Activated T-cell treated with anti-CD3 and anti-CD28 coated beads, Interleukin-2, amount 50 U/mL, for 24 hours (primary cell): ENCODE measurements at places on chromosomes 6 and 20.

- no peak for DNase-seq
Measured at GRCh38 chr20:57837208-57838035, 127.6 kb upstream of the PMEPA1 start.

- DNase-seq = no peak
Measured at GRCh38 chr20:16428112-16428511, 145.1 kb downstream of the KIF16B start.

DNA sequence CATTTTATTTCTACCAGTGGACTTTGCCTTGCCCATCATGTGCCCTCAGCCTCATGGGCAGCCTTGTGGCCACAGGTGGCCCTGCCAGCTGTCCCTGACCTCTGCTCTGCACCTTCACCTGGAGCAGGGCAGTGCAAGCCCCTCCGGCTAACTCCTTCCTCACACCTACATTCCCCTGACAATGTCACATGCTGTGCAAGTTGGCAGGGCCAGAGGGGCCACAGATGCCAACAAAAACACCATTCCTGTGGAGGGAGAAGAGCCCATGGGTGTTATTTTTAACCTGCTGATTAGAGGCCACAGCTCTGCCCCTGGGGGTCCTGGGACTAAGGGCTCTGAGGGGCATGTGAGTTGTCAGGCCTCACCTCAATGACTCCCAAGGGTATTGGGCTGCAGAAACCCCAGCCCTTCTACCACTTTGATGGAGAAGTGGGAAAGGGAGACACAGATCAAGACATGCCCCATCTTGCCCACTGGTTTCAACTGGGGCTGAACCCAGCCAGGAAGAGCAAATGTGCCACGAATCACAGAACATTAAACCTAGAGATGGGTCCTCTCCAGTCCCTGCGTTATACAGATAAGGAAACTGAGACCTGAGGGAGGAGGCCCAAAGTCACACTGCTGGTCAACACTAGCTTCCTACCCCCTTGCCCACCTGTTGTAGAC is 65.0 kb downstream of the MRPL14 start:
- DNase-seq = no peak

DNA sequence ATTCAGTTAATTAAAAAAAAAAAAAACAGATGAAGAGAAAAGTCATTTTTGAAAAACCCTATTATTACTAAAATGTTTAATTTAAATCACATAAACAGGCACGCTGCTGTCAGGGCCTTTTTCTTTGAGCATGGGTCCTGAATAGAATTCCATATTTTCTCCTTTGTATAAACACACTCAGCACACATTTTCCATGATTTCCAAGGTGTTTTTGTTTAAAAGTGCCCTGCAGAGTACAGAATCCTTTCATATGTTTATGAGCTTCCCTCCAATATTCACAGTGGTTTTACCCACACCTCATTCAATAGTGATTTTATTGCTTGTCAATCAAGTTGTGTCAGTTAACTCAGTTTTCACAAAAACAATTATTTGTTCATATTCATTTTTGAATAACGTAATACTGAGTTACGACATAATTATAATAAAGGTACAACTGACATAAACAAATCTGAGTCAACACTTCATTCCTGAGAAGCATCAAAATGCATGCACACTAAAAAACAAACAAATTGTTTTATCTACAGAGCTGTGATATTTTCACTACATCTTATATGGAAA is 15.2 kb downstream of the SLC35B3 start:
- no peak for DNase-seq

GRCh38 chr6:106608080-106608668 is 21.1 kb downstream of the RTN4IP1 start:
- DNase-seq = no peak

DNA sequence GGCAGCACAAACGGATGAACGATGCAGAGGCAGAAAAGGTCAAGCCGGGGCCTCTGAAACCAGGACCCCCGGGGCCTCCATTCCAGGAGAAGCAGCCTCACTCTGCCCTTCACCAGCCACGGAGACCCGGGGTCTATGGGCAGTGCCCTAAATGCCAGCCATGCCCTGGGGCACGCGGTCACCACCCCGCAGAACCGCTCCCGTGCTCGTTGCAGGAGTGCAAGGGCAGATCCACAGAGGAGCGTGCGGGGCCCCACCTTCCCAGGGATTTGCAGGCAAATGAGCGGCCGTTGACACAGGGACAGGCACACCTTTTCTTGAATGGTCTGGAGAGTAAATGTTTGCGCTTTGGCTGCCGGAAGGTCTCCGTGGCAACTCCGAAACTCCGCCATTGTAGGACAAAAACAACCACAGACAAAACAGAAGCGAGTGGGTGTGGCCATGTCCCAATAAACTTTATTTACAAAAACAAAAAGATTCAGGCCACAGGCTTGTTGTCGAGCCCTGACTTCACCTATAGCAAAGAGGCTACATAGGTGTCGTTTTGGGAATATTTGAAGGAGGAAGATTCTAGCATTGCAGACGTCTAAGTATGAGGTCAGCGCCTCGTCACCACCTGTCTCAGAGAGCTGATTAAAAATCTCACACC is 163.3 kb downstream of the TAF4 start:
- DNase-seq = no peak

DNA sequence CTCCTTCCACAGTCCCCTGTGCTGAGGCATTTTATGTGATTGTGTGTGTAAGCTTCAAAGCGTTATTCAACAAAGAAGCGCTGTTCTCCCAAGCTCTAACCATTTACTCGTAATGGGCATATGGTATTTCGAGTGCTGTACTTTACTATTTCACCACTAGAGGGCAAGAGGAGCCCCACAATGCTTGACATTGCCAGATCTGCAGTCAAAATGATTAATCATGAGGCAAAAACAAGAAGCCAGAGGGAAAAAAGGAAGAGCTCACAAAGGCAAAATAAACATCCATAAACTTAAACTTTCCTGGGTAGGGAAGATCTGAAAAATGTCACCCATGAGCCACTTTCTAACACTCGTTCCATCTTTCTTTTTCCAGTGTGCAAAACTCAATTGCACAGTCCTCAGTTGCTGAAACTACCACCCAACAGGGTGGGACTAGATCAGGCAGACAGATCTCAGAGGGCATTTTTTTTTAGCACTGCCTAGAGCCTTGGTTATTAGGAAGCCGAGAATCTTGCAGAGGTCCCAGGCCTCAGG is 215.0 kb upstream of the PLCB4 start:
- DNase-seq = no peak

DNA sequence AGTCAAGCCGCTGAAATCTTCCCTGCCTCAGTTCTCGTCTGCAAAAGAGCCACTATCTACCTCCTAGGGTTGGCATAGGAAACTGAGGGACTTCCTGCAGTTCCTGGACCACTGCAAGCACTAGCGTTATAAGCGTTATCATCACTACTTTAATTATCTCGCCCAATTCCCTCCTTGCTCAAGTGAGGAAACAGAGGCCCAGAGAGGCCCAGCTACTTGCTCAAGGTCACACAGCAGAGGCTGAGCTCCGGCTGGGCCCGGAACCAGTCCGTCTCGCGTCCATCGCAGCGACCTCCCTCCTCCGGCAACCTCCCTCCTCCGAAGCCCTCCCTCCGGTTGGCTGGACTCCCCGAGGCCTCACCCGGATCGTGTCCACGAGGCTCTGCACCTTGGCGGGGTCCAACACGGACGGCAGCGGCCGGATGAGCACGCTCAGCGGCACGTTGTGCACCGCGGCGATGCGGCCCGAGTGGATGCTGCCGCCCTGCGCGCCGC is 338 bp downstream of the SRXN1 start:
- DNase-seq = peak; percentile 70

- no peak for DNase-seq
Measured at GRCh38 chr20:51828762-51829161, 26.4 kb upstream of the SALL4 start.

GRCh38 chr20:25865715-25866656 is 169.3 kb upstream of the ZNF337 start:
- DNase-seq = peak; percentile 81

GRCh38 chr20:45176526-45177267 is 2.0 kb downstream of the PI3 start:
- DNase-seq = no peak

GRCh38 chr6:18183766-18184165 is 28.5 kb downstream of the KDM1B start:
- DNase-seq = no peak

DNA sequence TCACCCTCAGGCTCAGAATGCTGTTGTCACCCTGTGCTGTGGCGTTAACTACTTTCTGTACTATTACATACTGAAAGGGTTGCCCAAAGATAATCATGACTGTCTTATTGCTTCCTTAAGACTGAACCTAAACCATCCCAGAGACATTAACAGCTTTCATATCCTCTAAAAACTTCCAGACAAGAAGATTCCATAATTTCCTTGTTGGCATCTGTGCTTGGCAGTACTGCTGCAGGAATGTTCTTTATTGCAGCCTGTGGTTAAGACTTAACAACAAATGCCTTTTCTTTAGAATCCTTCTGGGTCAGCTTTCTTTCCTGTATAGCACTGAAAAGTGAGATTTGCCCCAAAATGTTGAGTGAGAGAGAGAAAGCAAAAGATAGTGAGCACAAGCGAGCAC is 109.7 kb downstream of the GJA10 start:
- no peak for DNase-seq

DNA sequence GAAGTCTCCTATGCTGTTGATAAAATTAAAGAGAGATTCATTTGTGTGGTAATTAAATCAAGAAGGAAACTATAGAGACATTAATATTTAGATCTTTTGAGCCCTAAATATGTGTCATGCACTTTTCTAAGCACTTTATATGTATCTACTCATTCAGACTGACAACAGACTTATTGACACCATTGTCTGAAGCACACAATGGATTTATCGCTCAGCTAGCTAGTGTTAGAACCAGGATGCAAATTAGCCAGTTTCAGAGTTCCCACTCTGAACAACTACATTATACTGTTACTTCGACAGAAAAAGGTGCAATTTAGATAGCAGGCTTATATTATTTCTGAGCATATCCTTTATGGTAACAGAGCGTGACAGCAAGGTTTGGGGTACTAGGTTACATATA is 27.7 kb upstream of the KIAA0408 start:
- no peak for DNase-seq

DNA sequence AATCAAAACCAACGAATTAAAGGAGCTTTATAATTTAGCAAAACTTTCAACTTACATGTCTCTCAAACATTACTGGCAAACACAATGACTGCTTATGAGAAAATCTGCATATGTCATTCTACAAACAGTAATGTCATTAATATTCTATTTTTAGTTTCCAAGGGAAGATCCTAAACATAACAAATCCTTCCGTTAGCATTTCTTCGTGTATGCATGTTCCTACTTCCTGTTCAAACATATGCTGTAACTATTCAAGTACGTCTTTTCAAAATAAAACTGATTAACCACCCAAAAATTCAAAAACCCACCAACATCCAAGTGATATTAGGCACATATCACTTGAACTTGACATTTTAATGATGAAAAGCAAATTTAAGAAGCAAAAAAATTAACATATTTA is 131.3 kb downstream of the HACE1 start:
- no peak for DNase-seq
